ENCODE measurements at places on chromosomes 2 and 18.

- DNase-seq, result peak; percentile 93
Observed at GRCh38 chr2:9112079-9112721, 94.4 kb upstream of the ASAP2 start.

- no peak for DNase-seq
Observed at GRCh38 chr18:77140030-77140429, 7.4 kb upstream of the MBP start.

- no peak for DNase-seq
Observed at GRCh38 chr2:3151153-3151918, 226.3 kb downstream of the EIPR1 start.

- no peak for DNase-seq
Observed at GRCh38 chr2:156110890-156111289, 221.6 kb downstream of the NR4A2 start.

DNA sequence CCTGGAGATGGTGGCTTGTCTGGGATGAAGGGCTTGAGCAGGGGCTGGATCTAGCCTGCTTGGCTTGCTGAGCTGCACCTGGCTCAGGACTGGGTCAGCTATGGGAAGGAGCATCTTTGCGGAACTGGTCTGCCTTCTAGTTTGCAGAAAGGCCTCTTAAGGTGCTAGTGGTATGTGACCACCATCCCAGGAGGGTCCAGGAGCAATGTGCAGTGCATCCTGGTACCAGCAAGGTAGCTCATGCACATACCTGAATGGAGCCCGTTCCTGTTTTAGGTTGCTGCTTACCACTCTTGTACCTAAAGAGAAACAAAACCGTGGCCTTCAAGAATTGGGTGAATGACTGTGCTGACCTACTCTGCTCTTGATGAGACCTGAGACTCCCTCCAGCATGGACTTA, 118.6 kb upstream of the PELI1 start:
- no peak for DNase-seq

- no peak for DNase-seq
Observed at GRCh38 chr2:218577482-218578220, 9.0 kb downstream of the CNOT9 start.

DNA sequence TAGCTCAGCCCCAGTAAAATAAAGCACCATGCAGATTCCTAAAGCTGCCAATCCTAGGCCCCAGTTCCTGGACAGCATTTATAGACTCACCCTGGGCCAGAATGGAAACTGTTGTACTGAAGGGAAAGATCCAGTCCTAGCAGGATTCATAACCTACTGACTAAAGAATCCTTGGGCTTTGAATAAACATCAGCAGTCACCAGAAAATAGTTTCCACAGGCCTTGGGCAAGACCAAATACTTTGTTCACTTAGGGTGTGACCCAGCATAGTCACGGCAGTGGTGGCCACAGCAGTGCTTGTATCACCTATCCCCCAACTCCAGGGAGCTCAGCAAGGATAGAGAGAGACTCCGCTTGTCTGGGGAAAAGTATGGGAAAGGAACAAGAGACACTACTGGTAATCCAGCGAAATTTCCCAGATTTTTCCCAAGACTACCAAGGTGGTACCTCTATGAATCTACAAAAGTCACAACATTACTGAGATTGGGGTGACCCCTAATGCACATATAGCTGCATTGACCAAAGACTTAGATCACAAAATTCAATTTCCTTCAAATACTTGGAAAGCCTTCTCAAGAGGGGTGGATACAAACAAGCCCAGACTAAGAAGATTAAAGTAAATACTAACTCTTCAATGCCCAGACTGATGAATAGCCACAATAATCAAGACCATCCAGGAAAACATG, 748.1 kb upstream of the LRATD1 start:
- no peak for DNase-seq

- no peak for DNase-seq
Observed at GRCh38 chr2:134395779-134396178, 141.9 kb downstream of the MGAT5 start.

GRCh38 chr2:217372794-217373193, 512.9 kb upstream of the TNP1 start:
- no peak for DNase-seq

GRCh38 chr2:228798458-228799207, 472.5 kb downstream of the PID1 start:
- DNase-seq, result no peak

GRCh38 chr18:57864615-57865121, 61.6 kb upstream of the ATP8B1 start:
- DNase-seq, result no peak

DNA sequence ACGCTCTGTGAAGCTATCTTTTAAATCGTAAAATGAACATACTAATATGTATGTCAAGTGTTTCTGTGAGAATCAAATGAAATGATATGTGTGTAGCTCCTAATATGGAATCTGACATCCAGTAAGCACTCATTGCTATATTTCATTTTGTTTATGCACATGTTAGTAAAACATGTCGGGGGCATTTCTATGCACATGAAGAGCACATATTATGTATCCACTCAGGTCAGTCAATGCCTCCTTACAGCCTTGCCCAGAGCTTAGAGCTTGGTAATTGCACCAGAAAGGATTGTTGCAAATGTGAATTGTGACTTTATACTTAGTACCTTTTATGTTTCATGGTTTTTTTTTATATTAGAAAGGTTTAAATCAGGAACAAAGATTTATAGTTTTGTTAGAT, 463.7 kb upstream of the HNMT start:
- DNase-seq, result no peak

- DNase-seq, result no peak
Observed at GRCh38 chr2:185628985-185629384, 109.6 kb upstream of the FSIP2 start.

GRCh38 chr2:17587469-17587868, 47.0 kb downstream of the VSNL1 start:
- DNase-seq, result no peak

GRCh38 chr2:180555391-180555965, 424.9 kb upstream of the UBE2E3 start:
- DNase-seq, result no peak

- DNase-seq, result peak; percentile 23
Observed at GRCh38 chr2:241803387-241804325, 5.3 kb upstream of the NEU4 start.

DNA sequence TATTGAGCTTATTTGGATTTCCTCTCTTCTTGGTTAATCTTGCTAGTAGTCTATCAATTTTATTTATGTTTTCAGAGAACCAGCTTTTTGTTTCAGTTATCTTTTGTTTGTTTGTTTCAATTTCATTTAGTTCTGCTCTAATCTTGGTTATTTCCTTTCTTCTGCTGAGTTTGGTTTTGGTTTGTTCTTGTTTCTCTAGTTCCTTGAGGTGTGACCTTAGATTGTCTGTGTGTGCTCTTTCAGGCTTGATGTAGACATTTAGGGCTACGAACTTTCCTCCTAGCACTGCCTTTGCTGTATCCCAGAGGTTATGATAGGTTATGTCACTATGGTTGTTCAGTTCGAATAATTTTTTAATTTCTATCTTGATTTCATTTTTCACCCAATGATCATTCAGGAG, 141.6 kb downstream of the ZNF236 start:
- no peak for DNase-seq

- DNase-seq, result no peak
Observed at GRCh38 chr2:153235516-153235915, 243.0 kb downstream of the RPRM start.

- DNase-seq, result no peak
Observed at GRCh38 chr2:180876506-180876905, 103.9 kb upstream of the UBE2E3 start.

GRCh38 chr2:127568128-127568527, 32.6 kb downstream of the MYO7B start:
- no peak for DNase-seq

DNA sequence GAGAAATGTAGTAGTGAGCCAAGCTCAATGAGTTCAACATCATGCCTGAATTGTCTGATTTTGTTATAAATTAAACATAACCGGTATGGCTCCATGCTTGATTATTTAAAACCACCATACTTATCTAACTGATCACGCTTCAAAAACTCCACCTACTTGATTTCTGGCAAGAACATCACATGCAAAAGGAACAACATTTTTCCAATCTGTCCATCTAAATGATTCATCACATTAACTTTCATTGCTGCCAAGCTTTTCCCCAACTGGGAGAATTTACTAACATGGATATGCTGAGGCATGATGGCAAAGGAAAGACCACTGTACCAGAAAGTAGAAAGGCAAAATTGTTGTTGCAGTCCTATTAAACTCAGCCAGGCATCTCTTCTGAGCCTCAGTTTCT, 286.8 kb downstream of the TRIB2 start:
- no peak for DNase-seq

- no peak for DNase-seq
Observed at GRCh38 chr2:85655961-85656417, 12.0 kb downstream of the SFTPB start.

DNA sequence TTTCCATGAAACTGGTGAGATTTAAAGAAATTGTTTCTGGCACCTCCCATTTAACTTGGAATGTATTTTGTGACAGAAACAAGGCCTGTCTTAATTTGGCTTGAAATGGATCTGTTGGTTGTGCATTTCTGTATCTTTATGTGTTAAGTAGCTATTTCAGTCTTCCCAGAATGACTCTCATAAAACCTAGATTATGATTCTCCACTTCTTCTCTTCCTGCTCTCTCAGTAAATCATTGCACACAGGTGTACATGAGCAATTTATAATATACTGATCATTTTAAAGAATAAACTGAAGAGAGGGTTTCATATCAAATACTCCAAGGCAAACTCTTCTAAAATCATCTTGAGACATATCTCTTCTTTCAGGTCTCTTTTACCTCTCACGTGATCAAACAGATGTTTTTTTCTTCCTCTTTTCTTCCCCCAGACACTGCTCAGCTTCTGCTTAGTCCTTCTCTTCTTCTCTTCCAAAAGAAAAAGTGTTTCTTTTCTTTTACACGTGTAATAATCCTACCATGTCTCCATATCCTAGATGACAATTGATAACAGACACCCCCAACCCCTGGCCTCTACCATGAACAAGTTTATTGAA, 112.0 kb downstream of the PPP1R1C start:
- DNase-seq, result no peak

DNA sequence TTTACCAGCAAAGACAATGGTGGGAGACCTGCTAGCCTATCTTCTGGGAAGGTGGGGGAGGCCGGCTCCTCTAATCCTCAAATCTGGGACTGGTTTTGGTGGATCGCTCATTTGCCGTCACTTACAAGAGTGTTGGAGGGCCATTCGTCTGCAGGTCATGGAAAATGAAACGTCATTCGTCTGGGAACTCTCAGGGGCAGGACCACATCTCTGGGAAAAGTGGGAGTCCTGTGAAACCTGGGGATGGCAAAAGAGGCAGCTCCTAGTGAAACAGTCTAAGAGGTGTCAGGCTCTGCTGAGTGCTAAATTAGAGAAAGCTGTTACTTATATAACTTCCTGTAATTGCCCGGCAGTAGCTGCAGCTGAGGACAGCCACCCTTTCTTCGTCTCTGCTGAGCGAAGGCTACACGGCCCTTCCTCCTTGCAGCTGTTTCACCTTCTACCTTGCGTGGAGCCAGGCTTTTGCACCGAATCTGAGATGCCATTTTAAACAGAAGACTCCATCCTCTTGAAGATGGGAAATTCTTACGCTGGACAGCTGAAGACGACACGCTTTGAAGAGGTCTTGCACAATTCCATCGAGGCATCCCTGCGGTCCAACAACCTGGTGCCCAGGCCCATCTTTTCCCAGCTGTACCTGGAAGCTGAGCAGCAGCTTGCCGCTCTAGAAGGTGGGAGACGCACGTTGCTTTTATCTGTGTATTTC, 22.4 kb downstream of the GREB1 start:
- DNase-seq, result no peak

DNA sequence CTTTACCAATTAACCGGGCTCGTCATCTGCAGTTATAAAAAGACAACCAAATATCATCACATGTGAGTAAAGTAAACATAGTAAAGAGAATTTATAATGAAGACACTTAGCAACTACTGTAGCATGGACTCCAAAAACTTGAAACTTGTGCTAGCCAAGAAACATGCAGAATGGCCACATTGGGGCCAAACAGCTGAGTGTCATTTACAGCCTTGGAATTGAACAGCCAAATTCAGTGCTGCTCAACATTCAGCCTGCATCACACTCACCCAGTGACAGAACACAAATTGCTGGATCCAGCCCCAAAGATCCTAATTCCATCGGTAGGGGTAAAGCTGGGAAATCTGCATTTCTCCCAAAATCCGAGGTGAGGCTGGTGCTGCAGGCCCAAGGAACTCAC, 224.8 kb upstream of the GYPC start:
- DNase-seq, result no peak

GRCh38 chr2:215979620-215980019, 33.7 kb downstream of the MREG start:
- DNase-seq, result no peak

- DNase-seq, result peak; percentile 42
Observed at GRCh38 chr2:190340369-190340768, 3.0 kb upstream of the INPP1 start.

DNA sequence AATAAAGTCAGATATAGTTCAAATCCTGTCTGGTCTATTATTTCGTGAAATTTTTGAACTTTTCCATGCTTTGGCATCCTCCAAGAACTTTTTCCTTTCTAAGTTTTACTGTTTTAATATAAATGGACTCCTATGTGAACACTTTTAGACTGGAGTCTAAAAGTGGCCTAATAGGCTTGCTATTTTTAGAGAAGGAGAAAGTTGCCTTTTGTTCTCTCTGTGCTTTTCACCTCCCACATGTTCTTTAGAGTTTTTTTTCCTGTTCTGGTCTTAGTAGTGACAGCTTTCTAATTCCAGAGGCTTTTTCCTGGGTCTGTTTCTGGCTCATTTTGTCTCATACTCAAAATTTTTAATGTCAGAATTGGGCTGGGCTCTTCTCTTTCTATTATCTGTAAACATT, 72.2 kb downstream of the ADAM23 start:
- no peak for DNase-seq

DNA sequence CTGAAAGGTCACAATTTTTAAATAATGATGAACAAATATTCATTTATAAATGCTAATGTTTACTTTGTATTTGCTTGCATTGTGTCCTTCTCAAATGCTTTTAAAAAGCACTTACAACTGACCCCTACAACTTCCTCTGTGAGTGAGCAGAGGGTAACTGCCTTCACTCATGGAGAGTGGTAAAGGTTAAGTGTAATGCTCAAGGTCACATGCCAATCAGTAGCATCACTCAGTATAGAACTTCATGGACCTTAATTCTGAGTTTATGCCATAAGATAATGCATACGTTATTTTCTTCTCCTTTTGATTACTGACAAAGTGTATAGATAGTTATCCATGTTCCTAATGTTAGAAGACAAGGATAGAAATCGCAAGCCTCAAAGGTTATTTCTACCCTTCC, 91.8 kb upstream of the SERTAD2 start:
- DNase-seq, result no peak

GRCh38 chr18:78561757-78562510, 417.7 kb upstream of the SALL3 start:
- DNase-seq, result no peak

- peak; percentile 14 for DNase-seq
Observed at GRCh38 chr2:23524261-23524706, 139.3 kb downstream of the KLHL29 start.

- no peak for DNase-seq
Observed at GRCh38 chr18:32355896-32356295, 114.8 kb downstream of the GAREM1 start.
